ENCODE measurements at places on chromosomes 12 and 14.
A peak's percentile ranks its signal among the peaks of the same experiment; 100 is the strongest.

- no peak for DNase-seq
Measured at GRCh38 chr12:26286186-26286585, 90.8 kb downstream of the SSPN start.

GRCh38 chr14:76376878-76377734 is 1.2 kb downstream of the ESRRB start:
- no peak for DNase-seq

DNA sequence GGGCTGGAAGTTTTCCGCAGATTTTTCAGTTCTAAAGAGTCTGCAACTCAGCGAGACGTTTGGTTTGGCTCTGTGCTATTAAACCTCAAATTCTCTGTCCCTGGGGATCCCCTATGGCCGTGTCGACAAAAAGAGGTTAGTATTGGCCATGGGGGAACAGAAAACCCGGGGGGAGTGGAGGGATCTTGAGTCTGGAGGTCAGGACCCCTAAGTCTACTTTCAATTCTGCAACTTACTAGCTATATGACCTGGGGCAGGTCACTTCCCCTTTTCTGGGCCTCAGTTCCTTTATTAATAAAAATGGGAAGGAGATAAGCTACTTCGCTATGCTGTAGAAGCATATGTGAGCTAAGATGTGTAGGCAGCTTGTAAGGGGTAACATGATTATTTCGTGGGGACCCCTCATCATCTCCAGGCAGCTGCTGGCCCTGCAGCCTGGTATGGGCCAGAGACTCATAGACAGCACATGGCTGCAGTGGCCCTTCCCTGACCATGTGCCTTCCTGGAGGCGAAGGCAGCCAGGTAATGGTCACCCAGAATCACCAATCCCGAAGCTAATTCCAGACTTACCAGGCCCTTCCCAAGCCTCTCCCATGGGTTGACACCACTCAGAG is 8.6 kb downstream of the ASB2 start:
- DNase-seq = no peak

- DNase-seq = peak; percentile 50
Measured at GRCh38 chr12:112170376-112170775, 45.0 kb downstream of the TRAFD1 start.

DNA sequence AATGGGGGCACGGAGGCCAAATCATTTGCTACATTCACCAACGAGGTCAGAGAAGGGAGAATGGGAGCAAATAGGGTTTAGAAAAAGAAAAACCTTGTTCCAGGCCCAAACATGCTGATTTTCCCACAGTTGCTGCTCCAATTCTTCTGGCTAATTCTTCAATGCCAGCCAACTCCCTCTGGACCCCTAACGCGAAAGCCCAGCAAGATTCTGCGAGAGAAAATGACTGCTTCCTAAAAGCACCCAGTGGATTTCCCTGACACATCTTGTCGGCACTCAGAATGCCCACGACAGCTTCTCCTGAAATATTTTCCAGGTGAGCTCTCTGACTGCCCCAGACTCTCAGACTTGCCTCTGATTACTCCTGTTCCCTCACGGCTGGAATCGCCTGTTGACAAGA is 689.4 kb downstream of the MED13L start:
- DNase-seq = no peak

DNA sequence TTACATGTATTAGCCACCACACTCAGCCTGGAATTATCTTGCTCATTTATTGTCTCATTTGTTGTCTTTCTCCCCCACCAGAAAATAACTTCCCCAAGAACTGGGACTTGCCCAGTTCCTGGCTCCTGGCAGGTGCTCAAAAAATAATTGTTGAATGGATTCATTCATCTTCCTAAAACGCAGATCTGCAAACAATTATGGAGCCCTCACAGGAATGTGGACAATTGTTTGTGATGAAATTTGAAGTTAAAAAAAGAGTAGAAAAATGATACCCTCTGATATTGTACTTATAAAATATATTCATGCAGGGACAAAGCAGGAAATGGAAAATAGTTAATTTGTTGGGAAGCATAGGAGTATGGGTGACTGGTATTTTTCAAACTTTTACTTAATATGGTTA is 60.7 kb upstream of the MAP1LC3B2 start:
- DNase-seq = no peak

DNA sequence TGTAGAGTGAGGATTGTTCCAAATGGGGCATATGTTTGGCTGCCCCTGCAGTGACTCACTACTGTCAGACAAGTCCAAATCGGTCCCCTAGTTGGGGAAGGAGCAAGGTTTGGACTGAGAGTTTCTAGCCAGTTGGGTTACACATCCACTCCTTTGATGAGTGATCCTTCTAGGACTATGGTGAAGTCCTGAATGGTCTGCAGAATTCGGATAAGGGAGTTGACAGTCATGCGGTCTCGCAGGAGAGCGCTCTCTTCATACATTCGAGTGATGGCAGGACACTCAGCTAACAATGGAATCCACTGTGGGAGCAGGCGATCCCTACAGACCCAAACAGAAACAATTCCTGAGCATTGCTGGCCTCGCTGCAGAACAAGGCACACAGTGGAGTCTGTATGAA is 61.5 kb upstream of the SINHCAF start:
- no peak for DNase-seq

DNA sequence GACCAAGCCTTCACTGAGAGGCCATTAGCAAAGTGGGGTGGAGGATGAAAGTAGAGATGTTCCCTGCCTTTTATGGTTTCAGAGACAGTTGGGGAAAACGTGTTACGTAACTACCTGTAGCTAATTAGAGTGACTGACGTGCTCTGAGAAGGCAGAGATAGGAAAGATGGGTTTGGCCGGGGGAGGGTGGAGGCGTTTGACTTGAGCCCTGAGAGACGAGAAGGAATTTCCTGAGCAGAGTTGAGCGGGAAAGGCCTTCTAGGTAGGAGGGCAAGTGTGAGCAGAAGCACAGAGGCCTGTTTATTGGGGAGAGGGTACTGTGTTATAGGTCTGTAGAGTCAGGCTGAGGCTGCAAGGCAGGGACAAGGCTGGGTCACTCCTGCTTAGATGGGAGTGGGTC is 8.6 kb downstream of the TUNAR start:
- no peak for DNase-seq

DNA sequence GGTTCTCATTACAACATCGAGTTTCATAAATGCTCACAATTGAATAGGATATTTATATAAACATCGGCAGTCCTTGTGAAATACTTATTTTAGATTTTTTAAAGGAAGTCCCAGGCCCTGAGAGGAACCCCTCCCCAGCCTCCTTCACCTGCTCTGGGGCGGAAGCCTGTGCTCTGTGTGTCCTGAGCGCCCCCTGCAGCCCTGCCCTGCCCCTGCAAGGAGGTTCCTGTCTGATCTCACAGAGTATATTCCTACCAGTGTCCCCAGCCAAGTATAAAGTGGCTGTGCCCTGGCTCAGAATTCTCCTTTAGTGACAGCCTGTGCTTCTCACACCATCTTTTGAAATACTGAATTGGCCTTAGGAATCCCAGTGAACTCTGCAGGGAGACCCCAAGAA is 659.5 kb downstream of the TMEM121 start:
- DNase-seq = no peak

- no peak for DNase-seq
Measured at GRCh38 chr12:102730996-102731395, 186.0 kb downstream of the PAH start.

GRCh38 chr14:55773312-55773711 is 193.3 kb downstream of the KTN1 start:
- DNase-seq = no peak

DNA sequence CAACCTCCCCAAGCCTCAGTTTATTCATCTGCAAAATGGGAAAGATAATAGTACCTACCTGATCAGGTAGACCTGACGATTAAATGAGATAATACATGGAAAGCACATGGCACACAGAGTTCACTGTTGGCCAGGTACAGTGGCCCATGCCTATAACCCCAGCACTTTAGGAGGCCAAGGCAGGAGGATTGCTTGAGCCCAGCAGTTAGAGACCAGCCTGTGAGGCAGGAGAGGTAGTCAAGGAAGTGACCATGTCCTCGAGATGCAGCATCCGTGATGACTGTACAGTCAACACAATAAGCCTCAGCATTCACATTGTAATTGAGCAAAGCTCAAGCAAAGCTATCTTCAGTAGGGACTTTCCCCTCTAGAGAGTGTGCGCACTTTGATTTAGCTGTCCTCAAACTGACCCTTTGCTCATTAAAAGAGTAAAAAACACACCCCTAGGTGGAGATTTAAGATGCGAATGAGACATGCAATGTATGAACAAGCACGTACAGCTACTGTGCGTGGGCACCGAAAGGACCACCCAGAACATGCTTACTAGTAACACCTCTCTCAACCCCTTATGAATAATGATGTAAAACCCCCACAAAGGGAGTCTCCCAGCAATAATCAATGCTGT is 9.9 kb downstream of the ISCU start:
- no peak for DNase-seq

- DNase-seq = no peak
Measured at GRCh38 chr12:78171061-78171460, 340.4 kb downstream of the NAV3 start.

Data from AG08396 (cell line).